ENCODE measurements at places on chromosomes 4 and X. TPM values are rescaled to one million over a fixed set of nuclear protein-coding genes. Genes with fewer than 3 reads are reported as not detected.

DUSP21 gene
- not detected for total RNA-seq

HHIP gene
- total RNA-seq = not detected

- no peak for DNase-seq
Observed at GRCh38 chr4:67886281-67886680, 2.5 kb upstream of the TMPRSS11D start.

ASB12 gene
- not detected for total RNA-seq

IL21 gene
- total RNA-seq = not detected

- no peak for DNase-seq
Observed at GRCh38 chr4:24262084-24262483, 322.3 kb downstream of the DHX15 start.

DNA sequence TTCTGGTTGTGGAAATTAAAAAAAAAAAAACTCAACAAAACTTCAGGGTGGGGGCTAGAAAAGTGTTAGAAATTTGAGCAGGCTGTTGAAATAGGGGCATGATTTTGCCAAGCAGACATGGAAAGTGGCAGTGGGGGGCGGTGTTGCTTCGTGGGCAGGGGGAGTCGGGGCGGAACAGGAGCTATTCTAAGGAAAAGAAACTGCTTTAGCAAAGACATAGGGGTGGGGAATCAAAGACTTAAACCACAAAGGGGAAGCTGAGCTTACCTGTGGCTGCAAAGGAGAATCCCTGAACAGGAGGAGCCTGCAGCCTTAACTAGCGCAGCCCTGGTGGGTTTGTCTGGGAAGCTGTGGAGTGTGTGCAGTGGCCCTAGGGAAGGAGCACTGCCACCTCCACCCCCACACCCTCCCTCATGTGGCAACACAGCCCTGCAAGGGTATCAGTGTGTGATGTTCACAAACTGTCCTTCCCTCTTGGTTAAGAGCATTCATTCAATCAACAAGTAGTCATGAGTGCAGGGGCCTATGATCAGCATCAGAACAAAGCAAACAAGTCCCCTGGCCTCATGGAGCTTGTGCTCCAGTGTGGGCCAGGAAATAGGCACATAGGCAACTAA, 20.5 kb downstream of the SEL1L3 start:
- no peak for DNase-seq

AREG gene
- 173 TPM for total RNA-seq

- no peak for DNase-seq
Observed at GRCh38 chrX:150092549-150092948, 154.3 kb upstream of the EOLA2 start.

GRCh38 chrX:9184211-9184610, 150.3 kb upstream of the FAM9B start:
- DNase-seq = no peak

DNA sequence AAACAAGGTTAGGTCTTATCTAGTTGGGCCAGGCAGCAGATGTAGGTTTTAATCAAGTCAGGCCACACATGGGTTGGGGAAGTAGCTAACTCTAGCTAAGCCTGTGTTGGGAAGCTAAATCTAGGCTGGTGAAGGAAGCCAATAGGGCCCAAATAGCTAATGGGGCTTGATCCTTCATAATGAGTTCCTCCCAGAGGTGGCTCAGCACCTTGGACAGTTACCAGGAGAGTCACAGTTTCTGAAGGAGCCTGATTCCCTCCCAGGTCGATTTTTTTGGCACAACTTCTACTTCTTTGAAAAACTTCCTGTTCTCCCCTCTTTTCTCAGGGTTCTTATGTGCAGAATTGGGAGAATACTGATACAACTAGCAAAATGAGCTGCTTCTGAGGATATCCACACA, 242.5 kb upstream of the PRPS2 start:
- DNase-seq = peak; percentile 9

GRCh38 chr4:62528874-62529273, 1328.7 kb downstream of the ADGRL3 start:
- no peak for DNase-seq

DNA sequence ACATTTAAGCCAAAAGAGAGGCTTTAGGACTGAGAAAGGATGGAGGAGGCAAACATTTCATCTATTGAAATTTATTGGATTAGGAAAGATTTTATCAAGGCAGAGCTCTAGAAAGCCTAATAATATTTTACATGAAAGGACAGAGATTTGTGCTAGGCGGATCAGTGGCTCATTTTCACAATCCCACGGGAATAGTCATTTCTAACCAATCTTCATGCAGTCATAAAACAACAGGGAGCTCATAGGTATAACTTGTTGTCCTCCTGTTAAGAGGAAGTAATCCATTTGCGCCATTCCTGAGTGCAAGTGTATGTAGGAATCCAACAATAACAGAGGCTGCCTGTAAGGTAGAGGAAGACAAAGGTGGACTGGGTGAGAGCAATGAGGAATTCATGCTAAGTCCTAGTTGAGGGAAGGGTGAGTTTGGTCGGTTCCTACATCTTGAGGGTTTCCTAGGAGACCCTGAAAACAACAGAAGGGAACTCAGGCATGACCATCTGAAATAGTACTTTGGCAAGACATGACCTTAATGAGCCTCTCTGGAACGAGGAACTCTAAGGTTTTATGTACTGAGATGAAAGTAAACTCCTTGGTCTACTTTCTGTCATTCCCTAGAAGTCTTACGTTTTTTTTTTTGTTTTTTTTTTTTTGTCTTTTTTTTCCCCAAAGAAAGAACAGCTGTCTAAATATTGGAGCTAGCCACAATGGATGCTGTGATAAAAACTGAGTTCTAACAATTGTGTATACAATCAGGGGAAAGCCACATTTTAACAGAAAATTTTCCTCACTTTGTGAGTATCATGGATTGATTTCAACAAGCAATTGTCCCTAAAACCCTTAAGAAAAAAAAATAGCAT, 89.7 kb downstream of the GEMIN8 start:
- DNase-seq = no peak

DNA sequence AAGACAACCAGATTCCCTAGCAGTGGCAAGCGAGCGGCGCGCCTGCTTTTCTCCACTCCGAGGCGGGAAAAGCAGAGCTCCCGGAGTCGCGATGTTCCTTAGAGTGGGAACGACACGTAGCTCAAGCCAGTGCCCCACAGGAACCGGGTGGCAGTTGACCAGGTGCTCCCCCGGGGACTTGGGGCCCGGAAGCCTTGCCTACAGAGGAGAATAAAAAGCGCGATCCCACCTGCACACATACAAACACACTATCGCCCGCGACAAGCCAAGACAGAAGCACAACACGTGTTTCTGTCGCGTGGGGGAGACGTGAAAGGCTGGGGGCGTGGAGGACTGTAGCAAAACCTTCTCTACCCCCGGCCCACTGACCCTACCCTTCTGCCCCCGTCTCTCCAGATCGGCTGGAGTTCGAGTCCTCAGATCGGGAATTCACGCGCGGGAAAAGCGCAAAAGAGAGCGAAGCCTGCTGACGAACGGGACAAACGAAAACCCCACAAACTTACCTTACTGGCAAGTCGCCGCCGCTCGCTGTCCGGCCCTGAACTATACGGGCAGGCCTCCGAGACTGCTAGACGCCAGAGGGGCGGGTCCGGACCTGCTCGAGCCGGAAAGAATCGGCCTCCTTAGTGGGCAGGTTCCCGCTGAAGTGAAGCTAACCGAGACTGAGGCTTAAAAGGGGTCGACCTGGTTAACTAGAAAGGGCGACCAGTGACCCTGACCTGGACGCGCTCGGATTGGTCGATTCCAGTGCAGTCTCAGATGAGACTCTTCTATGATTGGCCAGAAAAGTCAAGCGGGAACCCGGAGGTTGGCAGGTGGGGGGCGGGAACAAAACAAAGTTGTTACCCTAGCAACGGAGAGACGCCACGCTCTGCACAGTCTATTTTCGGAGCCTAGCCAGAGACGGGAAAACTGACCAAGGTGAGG, at the start of the genes DNAAF6 and NUP62CL:
Gene DNAAF6, plus strand, starts transcription at position 842 of the 927 bp plus-strand sequence. CDS start 6,265 bp downstream, outside the sequence.
Gene NUP62CL, minus strand, starts transcription at position 664 of the 927 bp plus-strand sequence. CDS start 31,287 bp downstream, outside the sequence.
- DNase-seq = peak; percentile 93

IBSP gene
- not detected for total RNA-seq

- DNase-seq = no peak
Observed at GRCh38 chr4:52748432-52748831, 2.8 kb downstream of the ERVMER34-1 start.

DNA sequence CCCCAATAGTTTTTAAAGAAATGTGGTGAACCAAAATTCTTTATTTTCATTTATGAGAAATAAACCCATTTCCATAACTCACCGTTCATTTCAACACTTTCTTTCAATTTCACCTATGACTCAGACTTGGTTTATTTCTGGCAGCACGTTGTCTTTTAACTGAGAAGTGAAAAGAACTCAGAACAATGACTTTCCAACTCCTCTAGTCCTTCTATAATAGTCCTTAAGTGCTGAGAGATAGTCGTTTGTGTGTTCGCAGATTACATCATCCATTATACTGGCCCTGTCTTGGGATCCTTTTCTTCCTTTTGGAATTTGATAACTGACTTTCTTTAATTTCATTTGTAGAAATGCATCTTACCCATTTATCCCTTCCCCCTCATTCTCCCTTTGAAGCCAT, 113.6 kb downstream of the GLUD2 start:
- no peak for DNase-seq

GRCh38 chr4:84751707-84752106, 168.8 kb downstream of the CDS1 start:
- DNase-seq = no peak

DNA sequence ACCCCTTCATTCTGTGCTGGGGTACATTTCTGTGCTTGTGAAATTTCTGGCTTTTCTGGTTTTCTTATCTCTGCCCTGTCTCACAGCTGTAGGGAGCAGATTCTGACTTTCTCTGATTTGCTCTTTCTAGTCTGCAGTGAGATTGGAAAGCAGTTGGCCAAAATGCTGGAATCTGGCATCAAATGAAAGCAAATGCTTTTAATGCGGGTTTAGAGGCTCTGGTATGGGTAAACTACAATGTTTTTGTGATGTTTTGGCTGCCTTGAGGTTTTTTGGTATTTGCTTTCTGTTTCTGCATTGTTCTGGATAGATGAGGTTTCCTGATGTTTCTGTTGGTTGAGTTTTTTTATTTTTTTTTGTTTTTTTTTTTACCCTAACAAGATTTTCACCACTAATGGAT, 23.8 kb downstream of the SMIM20 start:
- no peak for DNase-seq

PWWP3B gene
- not detected for total RNA-seq

FABP2 gene
- not detected for total RNA-seq

DNA sequence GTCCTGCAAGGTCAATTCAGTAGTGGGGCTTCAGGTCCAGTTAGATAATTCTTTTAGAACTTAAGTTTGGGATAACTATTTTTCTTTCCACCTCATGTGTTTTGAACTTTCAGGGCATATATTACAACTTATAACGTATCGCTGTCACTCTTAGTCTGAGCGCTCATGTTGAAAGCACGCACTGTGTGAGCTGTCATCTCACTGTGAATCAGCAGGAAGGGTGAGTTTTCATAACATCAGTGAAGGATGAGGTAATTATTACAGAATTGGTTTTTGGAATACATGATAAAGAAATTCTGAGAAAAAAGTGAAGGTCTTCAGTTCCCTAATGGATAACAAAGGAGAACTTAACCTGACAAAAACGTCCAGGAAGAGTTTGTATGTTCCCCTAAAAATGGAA, 45.1 kb upstream of the SLC4A4 start:
- no peak for DNase-seq

DNA sequence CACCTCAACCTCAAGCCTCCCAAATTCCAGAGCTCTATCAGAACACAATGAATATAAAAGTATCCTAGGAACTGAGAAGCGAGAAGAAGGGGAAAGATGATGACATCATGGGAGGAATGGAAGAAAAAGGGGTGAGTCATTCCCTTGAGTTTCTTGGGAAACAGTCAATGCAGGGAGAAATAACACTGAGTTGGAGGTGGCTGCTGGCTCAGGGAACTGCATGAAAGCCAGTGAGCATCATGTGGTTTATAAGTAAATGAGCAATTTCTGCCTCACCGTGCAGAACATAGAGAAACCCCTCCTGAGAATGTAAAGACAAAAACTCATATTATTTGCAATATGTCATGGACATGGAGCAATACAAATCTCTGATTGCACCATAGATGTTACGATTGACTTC, 73.3 kb downstream of the SHOX start:
- no peak for DNase-seq

- DNase-seq = no peak
Observed at GRCh38 chr4:89757154-89757719, 79.7 kb downstream of the SNCA start.

GRCh38 chrX:124426288-124427169, 80.2 kb downstream of the SH2D1A start:
- DNase-seq = no peak

DNA sequence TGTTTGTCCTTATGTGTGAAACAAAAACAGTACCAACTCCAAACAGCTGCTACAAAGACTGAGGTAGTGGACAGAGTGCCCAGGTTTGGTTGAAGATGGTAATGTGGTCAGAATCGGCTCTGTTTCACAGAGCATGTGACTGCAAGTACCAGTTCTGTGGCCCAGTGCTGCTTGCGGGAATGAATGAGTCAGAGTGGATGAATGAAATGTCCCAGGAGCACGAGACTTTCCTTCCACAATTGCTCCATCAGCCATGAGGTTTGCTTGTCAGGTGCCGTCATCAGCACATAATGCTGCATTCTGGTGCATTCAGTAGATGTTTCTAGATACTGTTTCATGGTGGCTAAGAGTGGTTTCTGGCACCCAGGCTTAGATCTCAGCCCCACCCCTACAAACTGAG, 84.2 kb downstream of the GPR143 start:
- DNase-seq = no peak

DIPK2B gene
- not detected for total RNA-seq

TGIF2LX gene
- total RNA-seq = not detected

DNA sequence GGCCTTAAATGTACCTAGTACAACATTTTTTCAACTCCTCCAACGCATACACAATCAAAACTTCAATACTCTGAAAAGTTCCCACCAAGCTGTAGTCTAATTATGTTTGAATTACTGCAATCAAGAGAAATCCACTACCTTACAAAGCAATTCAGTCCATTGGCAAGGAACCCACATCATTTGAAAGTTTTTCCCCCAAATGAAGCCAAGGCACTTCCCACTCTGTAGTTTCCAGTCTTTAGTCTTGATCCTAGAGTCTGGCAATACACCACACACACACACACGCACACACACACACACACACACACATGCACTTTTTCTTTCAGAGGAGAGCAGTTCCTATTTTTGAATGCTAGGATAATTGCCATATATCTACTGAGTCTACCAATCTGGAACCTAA, 79.6 kb downstream of the ANTXR2 start:
- DNase-seq = no peak

GRCh38 chr4:184873054-184873453, 47.3 kb upstream of the ACSL1 start:
- DNase-seq = no peak

- DNase-seq = no peak
Observed at GRCh38 chr4:2672700-2673099, 83.4 kb downstream of the TNIP2 start.

DNA sequence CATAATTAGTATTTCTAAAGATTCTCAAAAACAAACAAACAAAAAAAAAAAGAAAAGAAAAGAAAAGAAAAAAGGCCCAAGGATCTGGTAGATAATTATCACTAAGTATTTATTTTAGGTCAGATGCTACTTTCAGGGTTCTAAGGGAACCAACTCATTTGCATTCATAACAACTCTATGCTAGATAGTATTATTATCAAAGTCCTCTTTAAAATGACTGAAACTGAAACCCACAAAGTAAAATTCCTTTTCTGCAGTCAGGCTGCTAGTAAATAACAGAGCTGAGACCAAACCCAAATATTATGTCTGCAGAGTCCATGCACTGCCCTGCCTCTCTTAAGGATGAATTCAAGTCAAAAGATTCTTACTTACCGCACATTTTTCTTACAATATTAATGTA, 38.3 kb upstream of the MAPK10 start:
- no peak for DNase-seq

Data from HT-29 (cell line).